Muscle of leg (tissue), 16 donors: ENCODE measurements at places on chromosomes 2 and 18.

DNA sequence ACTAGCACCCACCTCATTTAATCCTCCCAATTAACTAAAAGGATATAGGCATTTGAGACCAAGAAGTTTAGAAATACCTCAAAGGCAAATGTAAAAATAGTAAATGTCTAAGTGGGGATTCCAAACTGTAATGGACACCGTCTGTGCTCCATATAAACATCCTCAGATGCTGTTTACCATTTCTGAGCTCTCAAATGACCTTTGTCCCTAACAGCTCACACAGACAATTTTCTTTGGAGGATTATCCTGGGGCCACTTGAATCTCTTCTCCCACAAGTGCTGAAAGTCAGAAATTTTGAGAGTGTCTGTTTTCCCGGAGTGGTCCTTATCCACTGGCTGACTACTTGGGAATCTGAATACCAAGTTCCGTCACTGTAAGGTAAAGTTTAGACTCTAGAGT, 1418.9 kb downstream of the LRP1B start:
- no peak for DNase-seq

- DNase-seq: peak; percentile 67
These were observed 474.8 kb downstream of the ARHGAP15 start for GRCh38 chr2:143603846-143604565.

GRCh38 chr2:24785671-24786321, 7.4 kb downstream of the PTRHD1 start:
- peak; percentile 43 for DNase-seq

DNA sequence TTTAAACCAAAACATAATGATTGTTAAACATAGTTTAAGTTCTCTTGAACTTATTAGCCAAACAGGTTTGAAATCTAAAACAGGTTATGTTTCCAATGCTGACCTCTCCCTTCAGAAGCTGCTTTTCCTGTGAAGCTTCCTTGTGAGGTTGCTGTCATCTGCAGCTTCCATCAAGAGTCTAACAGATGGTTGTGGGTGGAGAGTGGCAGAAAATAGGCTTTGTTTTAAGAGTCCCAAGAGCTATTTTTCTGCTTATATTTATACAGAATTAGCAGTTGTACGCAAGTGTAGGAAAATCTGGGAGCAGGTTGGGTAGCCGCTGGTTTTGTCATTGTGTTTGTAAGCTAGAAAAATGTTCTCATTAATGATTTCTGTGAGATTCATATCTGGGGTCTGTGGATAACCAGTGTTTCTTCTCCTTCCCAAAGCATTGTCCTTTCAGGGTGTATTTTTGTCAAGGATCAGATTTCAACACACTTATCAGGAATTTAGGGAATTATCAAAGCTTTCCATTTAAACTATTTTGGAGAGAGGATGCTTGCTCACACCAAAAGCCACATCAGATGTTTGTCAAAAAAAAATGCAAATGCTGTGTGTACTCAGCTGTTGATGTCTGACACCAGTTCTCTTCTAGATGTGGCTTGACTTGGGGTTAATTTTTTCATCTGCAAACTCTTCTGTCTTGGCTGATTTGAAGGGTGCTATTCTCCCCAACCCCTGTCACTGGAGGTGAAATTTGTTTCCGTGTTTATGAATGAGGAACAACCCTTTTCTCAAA, 78.1 kb upstream of the KIF5C start:
- no peak for DNase-seq

GRCh38 chr2:196994764-196995163, 68.3 kb upstream of the PGAP1 start:
- no peak for DNase-seq

GRCh38 chr18:43303376-43303775, 26.1 kb upstream of the SYT4 start:
- no peak for DNase-seq

GRCh38 chr2:2879781-2880180, 497.8 kb downstream of the EIPR1 start:
- no peak for DNase-seq

GRCh38 chr2:172394002-172394401, 33.4 kb upstream of the ITGA6 start:
- DNase-seq: peak; percentile 97

DNA sequence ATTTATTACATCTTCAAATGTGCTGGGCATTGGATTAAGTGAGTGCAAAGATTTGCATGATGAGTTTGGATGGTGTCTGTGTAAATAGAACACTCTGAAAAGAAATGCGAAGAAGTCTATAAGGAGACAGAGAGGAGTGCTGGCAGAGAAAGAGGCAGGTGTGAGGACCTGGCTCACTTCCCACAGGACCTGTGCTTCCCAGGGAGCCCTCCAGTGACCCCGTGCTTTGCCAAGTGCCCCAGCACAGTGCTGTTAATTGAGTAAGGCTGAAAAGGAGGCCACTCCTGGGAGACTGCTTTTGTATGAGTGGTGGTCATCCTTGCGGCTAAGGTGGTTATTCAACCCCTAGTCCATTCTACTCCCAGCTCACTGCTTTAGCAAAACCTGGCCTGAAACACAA, 230.8 kb downstream of the OSR1 start:
- no peak for DNase-seq

GRCh38 chr18:34767601-34768027, 57.5 kb downstream of the DTNA start:
- no peak for DNase-seq

- peak; percentile 23 for DNase-seq
These were observed 63.9 kb upstream of the PAX8 start for GRCh38 chr2:113342650-113343049.

- DNase-seq: peak; percentile 71
These were observed 677.6 kb upstream of the ID2 start for GRCh38 chr2:8004250-8004681.

DNA sequence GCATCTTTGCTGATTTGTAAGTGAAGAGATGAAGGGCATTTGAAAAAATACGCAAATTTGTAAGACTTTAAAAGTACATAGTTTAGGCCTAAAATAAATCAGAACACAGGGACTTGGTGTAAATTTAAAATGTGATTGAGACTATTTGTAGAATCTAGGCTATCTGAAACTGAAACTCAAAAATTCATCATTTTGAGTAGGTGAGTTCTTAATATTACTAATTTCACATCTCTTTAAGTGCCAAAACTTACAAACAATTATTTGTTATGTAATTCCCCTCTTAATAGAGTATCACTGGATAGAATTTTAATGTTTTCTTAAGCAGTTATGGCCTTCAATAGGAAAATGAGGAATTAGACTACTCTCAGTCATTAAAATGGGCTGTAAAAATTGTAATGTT, 14.0 kb upstream of the HRH4 start:
- DNase-seq: no peak

DNA sequence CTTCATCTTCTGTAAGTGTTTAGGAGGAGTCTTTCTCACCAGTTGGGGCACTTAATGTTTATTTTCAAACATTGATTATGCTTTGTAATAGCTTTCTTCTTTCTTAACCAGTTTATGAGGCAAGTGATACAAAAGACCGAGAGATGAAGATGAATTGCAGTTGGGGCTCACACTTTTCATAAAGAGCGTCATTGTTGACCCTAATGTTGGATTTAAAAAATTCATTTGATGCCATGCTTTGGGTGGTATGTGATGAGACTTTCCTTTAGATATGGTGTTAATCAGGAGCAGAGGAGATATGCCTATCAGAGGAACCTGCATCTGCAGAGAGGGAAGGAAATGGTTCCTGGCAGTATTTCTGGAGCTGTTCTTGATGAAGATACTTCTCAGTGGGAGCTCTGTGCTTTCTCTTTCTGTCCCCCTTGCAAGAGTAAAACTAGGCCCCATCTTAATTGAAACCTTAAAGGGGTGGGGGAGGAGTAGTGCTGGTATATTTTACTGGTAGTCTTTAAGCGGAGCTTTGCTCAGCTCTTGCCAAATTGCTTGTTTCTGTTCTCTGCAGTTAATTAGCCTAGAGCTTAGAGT, 2.3 kb downstream of the EML4 start:
- peak; percentile 27 for DNase-seq

DNA sequence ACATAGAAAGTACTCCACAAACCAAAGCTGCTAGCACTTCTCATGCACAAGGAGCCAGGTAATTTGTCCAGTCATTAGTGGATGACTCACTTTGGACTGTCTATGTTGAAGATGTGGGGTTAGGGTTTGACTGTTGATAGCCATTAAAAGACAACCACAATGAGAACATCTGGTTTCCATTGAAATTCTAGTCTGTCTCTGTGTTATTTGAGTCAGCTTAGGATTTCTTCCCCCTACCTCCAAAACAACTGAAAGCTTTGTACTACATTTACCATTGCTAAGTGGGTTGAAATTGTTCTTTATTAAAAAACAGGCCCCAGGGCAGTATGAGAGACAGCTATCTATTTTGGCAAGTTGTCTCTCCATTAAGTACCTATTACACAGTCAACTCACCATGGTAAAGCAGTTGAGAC, 50.2 kb upstream of the ANKRD44 start:
- DNase-seq: no peak

DNA sequence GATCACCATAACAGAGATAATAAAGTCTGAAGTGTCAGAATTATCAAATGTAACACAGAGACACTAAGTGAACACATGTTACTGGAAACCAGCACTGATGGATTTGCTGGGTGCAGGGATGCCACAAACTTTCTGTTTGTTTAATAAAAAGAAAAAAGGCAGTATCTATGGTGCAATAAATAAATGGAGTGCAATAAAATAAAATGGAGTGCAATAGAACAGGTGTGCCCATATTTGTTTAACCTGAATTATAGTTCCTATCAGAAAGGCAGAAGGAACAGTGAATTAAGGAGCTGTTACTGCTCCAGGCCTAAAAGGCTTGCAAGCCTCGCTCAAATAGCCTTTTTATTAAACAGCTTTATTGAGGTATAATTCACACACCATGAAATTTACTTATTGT, 81.0 kb upstream of the KIDINS220 start:
- no peak for DNase-seq

DNA sequence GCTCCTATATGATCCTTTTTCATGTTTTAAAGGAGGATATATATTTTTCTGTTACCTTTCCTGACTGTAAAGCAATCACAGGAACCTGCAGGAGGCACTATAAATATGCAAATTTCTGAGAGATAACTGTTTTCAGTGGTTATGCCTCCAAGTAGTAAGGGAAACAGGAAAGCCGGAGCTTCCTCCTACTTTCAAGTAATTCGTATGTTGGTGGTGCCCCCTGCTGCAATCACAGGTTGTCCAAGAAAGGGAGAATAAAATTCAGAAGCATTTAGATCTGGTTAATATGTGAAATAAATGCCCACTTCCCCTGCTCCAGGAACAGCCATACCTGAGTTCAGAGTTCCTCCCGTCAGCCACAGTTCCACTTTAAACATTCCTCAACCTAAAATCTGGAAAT, 12.0 kb upstream of the BCL11A start:
- DNase-seq: peak; percentile 45

GRCh38 chr2:178521304-178522150, 41.3 kb downstream of the PLEKHA3 start:
- DNase-seq: no peak

- peak; percentile 41 for DNase-seq
These were observed 164.0 kb upstream of the REG3G start for GRCh38 chr2:78861546-78861945.

GRCh38 chr2:69097891-69098655, 85.1 kb downstream of the ANTXR1 start:
- no peak for DNase-seq

DNA sequence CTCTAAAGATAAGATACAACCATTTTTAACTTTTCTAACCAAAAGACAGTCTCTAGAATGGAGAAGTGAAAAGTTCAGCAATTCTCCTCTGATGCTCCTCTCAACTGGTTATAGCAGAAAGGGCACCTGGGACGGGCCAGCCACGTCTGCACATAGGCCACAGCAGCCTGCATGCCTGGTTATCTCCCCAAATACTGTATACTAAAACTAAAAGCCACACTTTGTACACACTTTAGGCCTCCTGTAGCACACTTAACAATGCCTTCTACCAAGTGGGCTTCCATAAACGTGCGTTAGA, 179.1 kb downstream of the ANKRD44 start:
- DNase-seq: no peak

- no peak for DNase-seq
These were observed 1362.7 kb upstream of the FAM98A start for GRCh38 chr2:34961822-34962221.

DNA sequence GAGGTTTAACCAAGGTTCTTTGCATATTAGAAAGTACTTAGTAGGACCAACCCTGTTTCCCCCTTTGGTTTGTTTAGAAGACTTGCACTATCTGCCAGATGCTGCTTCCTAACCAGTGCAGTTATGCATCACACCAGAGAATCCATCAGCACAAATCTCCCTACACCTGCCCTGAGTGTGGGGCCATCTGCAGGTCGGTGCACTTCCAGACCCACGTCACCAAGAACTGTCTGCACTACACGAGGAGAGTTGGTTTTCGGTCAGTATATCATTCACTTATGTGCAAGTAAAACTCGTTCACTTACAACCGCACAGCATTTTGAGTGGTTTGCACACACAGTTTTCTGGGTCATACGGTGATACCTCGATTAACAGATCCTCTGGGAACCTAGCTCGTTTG, 69.7 kb downstream of the ZNF532 start:
- no peak for DNase-seq

GRCh38 chr2:132608311-132608710, 61.7 kb downstream of the LYPD1 start:
- no peak for DNase-seq

DNA sequence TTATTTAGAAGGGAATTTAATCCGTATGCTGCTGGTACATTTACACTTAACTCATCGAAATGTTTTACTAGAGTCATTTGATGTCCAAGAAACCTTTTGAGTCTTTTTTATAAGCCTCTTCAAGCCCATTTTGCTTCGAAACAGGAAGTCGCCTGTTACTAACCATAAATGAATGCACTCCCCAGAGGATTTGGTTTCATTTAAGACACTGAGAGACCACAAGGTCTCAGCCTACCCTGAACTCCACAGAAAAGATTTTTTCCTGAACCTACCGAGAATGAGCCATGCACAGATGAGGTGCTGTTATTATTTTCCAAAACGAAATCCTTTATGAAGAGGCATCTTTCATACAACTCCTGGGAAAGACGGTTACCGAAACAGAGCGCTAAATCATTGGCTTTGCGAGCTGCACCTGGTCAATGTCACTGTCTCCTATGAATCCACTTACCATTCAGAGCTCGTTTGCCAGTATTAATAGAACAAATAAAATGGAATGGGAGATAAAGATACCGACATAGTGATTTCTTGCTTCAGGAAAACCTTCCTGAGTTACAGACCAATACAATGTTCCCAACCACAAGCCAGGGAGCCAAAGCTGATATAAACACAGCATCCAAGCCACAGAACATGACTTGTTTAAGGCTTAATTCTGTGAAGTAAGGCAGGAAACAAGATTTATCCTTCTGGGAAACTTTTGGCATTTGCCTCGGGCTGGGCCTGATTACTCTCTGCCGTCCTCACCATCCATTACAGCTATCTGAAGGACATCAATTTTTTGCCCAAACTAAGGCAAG, 382.1 kb downstream of the OSR1 start:
- peak; percentile 83 for DNase-seq

- DNase-seq: no peak
These were observed 92.3 kb downstream of the CCBE1 start for GRCh38 chr18:59604877-59605276.

GRCh38 chr2:143842836-143843235, 677.1 kb downstream of the ZEB2 start:
- no peak for DNase-seq
